ENCODE measurements at places on chromosomes 3 and 15. TPM values are rescaled to one million over a fixed set of nuclear protein-coding genes. Genes with fewer than 3 reads are reported as not detected.

The C3orf38 gene
- 17.1 TPM for total RNA-seq

The TRPC1 gene
- 14.1 TPM for total RNA-seq

The REC114 gene
- not detected for total RNA-seq

- DNase-seq: no peak
Measured at GRCh38 chr15:38557921-38558320, 6.7 kb downstream of the RASGRP1 start.

- DNase-seq: no peak
Measured at GRCh38 chr3:17340693-17341092, 401.7 kb downstream of the TBC1D5 start.

- DNase-seq: no peak
Measured at GRCh38 chr3:147395899-147396711, 10.2 kb downstream of the ZIC4 start.

- no peak for DNase-seq
Measured at GRCh38 chr3:190721330-190721729, 141.2 kb downstream of the GMNC start.

GRCh38 chr3:135618123-135618522 lies 347.4 kb upstream of the PPP2R3A start:
- no peak for DNase-seq

- DNase-seq: no peak
Measured at GRCh38 chr15:51075826-51076523, 18.7 kb downstream of the TNFAIP8L3 start.
